ENCODE measurements at places on chromosomes 2 and 18.

- ATAC-seq = peak; percentile 92
Observed at GRCh38 chr2:153478289-153479261, at the start of gene RPRM. Gene RPRM, minus strand, starts transcription at chr2:153478762. Its CDS starts 197 bp downstream, at chr2:153478565.

DNA sequence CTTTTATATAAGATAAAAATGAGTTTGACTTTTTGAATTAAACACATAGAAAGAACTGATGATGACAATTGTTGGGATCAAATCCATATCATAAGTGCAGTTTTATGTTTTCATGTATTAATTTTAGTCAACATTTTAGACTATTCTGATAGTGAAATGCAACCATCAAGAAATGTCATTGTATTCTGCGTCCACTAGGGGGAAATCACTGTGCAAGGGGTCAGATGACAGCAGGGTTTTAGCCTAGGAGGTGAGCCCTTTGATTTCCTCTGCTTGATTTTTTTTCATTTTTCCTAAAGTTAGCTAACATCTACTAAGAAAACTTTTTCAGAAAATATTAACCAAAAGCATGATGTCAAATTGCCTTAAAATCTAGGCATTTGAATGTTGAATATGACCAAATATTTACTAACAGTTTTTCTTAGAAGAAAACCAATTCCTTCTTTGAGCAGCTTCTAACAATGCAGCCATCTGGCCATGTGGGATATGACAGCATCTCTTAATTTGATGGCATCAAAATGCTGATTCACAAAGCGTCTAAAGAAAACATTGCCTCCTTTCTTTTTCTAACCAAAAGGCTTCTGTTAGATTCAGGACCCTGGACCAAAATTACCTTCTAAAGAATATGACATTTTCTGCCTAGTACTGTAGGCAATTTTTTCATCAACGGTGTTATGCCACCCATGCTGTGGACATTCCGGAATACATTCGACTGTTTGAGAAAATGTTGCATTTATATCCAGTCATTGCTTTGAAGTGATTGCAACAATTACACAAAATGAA lies 141.5 kb downstream of the SPHKAP start:
- ATAC-seq = no peak

- no peak for ATAC-seq
Observed at GRCh38 chr2:40625849-40626248, 174.0 kb upstream of the SLC8A1 start.

DNA sequence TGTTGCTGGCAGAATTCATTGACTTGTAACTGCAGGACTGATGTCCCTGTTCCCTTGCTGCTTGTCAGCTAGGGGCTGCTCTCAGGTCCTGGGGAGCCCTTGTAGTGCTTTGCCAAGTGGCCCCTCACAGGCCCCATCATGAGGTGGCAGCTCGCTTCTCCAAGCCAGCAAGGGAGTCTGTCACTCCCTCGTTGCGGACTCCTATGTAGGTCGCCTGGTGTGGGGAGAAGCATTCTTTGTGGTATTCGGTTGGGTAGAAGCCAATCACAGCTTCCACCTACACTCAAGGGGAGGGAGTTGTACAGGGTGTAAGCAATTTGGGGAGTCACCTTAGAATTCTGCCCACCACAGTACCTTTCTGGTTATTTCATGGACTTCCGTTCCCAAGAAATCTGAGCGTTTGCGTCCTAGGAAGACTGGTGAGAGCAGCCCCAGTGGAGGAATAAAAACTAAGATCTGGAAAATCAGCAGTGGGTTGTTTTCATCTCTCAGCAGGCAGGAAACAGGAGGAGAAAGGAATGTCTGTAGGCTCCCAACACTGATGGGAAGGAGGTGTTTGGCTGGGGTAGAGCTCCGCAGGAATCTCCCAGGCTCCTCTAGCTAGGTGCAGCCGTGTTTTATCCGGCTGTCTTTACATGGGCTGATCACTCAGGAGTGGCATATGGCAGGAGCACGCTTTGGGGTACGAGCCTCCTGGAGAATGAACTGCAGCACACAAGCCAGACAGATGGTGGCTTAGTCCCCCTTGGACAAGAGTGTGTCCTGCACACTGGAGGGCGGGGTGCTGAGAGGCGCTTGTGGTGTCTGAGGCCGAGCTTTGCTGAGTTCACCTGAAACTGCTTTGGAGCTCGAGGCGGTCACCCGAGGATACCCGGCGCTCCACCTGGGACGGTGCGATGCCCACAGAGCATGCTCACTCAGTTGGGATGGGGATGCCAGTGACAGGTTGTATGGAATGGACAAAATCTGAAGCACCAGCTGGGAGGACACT lies 58.3 kb downstream of the LDLRAD4 start:
- no peak for ATAC-seq
